ENCODE measurements at places on chromosomes 3 and 15.

- DNase-seq, result no peak
Measured at GRCh38 chr3:189334064-189334920, 162.5 kb downstream of the TPRG1 start.

DNA sequence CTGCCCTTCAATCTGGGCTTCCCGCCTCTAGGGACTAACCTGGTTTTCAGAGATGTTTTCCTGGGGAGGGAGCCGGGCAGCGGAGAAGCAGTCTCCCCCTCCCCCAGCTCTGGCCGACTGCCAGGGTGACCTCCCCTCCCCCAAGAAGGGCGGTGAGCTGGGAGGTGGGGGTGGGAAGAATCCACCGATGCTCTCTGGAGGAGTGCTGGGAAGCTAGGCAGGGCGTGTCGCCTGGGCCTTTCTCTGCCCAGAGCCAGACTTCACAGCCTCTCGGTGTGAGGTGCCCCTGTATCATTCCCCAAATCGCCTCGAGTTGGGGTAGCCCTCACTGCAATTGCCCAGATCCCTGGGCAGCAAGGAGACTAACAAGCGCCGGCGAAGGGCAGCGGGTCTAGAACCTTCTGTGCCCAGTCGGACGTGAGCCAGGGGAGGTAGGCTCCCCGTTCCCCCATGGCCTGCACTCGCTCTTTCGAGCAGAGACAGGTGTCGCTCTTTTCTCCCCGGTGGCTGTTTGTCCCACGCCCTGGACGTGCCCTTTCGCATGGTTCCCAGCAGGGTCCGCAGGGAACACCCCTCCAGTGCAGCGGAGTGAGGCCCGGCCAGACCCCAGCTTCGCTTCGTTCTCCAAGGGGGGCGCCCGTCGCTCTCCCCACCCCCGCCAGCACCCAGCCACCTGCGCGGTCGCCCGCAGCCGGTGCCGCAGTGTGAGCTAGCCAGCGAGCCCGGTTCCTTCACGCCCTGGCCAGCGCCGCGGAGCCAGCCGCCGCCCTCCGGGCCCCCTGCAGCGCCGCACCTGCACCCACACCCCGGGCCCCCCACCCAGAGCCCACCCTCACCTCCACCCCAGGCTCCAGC is 1.1 kb downstream of the RAB6B start:
- no peak for DNase-seq

DNA sequence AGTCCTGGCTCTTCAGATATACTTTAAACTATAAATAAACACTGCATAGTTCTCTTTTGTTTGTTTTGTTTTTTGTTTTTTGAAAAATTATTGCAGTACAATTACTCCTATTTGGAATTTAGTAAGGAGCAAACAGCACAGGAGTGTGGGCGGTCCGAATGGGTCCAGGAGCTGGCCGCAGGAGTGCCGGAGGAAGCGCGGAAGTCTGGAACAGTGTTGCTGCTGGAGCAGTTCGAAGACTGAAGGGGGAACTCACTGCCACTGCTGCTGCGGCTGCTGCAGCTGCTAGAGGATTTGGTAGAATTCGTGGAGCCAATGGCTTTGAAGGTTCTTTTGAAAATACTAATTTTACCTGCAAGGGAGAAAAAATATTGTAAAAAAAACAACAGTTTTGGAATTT is 329.9 kb downstream of the ZNF385D start:
- no peak for DNase-seq

DNA sequence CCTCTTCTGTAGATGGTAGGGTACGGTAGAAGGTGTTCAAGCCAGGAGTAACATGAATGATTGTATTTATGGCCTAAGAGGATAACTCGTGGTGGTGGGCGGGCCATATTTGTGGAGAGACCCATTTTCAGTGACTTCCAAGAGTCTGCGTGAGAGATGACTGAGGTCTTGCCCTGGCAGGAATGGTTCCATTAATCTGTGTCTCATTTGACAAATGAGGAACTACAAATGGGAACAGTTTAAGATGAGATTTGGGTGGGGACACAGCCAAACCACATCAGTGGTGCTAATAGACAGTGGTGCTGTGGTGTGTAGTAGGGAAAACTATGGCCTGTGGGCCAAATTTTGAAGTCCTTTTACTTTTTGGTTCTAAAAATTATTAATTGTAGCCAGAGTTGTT is 47.1 kb downstream of the FLNB start:
- DNase-seq, result no peak

Data from GM04504 (cell line).